GF-D8 (cell line): ENCODE measurements at places on chromosomes 4 and X.

DNA sequence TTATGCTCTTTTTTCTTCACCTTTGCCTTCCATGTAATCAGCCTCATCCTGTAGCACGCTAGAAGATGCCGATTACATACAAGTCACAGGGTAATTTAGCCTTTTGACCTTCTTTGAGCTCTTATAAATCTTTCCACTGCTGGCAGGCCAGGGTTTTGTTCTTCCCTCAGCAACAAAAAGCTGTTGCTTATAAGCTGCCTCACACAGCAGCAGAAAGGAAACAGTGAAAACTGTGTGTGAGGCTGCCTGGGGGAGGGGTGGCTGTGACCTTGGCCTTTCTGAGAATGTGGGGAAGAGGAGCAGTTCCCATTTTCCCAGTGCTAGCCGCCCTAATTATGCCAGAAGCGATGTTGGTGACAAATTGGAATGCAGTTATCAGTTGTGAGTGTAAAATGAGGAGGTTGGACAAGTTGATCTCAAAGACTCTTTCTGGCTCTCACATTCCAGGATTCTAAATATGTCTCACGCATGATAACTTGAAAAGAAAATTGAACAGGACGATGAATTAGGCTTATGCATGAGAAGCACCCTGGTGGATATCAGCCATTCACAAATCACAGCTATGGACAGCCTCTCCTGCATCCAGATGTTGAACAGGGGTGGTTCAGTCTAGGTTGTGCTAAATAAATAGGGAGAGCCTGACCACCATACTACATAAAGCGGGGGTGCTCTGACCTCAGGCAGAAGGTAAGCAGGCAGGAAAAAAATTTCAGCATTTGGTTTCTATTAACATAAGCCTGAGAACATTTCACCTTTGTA lies 25.7 kb downstream of the SLITRK2 start:
- no peak for DNase-seq

- DNase-seq: peak; percentile 31
These were observed 35.4 kb upstream of the HPSE start for GRCh38 chr4:83369831-83370639.

GRCh38 chr4:100839712-100840111 lies 321.9 kb upstream of the EMCN start:
- DNase-seq: no peak

DNA sequence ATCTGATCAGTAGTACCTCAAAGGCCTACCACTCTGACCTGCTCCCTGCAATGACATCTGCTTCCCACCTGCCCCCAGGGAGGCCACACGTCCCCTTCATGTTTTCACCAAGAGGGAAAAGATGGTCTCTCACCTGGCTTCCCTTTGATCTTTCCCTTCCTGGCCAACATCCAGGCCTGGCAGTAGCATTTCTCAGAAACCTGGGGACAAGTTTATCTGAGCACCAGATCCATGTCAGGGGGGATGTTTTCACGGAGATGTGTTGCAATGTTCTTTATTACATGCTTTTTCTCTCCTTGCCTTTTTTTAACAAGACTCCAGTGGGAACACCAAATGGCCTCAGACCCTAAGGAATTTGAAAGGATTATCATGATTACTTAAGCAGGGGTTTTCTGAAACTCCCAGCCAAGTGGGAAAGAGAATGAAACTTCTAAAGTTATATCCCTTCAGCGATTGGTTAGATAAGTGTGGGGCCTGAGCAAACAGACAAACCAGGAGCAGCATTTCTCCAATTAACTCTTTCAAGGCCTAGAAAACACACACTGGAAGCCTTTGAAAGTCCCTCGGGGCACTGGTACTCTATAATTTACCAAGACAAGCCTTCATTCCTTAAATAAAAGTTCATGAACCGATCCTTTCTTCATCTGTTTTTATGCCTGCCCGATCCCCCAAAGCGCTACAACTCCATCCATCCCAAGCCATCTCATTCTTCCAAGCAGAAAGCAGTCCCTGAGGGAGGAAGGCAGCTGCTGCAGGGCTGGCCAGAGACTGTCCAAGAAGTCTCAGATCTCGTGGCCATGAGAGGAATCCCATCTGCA lies 94.1 kb downstream of the BCOR start:
- DNase-seq: no peak

DNA sequence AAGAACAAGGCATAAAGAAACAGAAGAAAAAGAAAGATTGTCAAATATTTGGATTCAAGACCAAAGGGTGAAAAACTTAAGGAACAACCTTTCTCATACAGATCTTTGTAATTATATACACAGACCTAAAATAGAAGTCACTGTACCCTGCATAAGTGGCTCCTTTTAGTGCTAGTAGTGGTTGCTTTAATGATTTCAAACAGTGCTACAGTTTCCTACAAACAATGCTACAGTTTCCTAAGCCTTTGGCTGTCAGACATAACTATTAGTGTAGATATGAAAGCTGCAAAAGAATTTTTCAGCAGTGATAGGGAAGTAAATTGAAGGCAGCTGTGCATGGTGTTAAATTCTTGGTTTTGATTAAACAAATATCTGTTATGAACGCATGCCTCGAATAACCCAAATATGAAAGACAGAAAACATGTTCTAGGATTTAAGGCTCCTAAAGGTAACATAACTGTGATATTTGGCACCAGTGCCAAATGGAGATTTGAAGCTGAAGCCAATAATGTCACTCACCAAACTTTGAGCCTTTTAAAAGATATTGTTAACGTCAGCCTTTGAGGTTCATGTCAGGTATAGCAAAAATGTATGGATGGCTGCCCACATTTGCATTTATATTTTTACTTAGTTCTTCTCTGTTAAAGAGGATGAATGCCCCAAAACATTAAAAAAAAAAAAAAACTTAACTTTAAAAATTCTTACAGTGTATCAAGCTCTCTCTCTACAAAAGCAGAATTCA lies 36.6 kb downstream of the SMARCAD1 start:
- no peak for DNase-seq

DNA sequence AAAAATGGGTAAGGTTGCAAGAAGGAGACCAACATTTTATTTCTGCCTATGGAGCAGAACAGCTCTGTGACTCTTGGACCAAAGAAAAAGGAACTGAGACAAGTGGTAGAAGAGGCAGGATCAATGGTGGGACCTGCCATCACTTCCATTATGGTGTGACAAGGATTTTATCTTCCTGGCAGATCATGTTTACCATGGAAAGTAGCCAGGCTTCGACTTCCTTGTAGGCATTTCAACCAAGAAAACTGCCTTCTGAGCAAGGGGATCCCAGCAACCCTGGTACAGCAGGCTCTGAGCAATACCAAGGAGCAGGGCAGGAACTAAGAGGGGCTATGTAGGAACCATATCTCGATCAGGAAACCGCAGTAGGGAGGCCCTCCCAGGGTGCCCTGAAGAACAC lies 317.4 kb downstream of the IQCM start:
- DNase-seq: no peak

GRCh38 chr4:62835631-62836030 lies 1573.6 kb downstream of the TECRL start:
- no peak for DNase-seq

GRCh38 chrX:120456973-120457372 lies 12.1 kb downstream of the LAMP2 start:
- DNase-seq: peak; percentile 73

- no peak for DNase-seq
These were observed 10.2 kb upstream of the CXCL13 start for GRCh38 chr4:77595364-77595973.

DNA sequence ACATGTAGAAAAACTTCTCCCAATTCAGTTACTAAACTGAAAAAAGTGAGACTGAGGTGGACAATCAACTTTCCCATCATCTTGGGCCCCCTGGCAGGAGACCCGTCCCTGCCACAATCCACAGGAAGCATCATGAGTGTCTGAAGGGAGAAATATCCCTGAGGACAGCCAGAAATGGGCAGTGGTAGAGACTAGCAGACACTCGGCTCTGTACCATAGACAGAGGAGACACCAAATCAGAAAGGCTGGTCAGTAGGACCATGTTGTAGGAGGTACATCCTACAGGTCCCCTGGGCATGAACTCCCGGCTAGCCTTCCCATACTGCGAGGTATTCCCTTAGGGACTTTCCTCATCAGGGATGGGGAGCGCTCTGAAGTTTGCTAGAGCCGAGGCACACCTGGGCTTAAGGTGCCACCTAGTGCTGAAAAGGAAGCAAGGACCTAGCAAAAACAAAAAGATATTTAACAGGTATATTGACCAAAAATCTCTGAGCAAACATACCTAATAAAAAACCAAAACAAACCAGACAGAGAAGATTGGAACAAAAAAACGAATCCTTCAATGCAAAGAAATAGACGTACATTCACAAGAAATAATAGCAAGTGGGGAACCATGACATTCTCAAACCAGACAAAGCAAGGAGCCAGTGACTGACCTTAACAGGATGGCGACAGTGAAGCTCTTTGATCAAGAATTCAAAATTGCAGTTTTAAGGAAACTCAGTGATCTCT lies 55.6 kb downstream of the HAUS3 start:
- no peak for DNase-seq

DNA sequence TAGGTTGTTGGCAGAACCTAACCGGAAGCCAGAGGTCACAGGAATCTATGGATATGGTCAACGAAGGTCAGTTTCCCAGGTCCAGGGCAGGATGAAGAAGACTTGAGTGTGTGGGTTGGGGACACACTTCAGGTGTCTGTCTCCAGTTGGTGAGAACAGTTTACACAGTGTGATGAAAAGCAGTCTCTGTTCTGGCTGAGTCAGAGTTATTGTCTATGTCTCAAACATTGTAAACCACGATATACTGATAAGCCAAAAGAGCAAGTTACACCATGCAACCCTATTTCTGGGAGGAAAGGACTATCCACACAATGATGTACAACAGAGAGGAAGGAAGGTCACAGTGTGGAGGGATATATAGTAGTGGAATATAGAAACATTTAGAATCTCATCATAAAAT lies 187.1 kb upstream of the C1QTNF7 start:
- no peak for DNase-seq

- DNase-seq: no peak
These were observed 115.0 kb downstream of the SHROOM4 start for GRCh38 chrX:50698944-50699343.

DNA sequence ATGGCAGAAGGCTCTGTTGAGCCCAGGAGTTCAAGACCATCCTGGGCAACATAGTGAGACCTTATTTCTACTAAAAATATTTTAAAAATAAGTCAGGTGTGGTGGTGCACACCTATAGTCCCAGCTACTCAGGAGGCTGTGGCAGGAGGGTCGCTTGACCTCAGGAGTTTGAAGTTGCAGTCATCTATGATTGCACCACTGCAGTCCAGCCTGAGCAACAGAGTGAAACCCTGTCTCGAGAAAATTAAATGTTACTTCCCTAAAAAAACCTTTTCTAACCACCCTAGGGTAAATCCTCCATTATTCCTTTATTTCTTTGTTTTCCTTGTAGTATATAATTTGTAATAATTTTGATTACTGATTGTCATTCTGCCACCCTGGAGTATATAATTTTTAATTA lies 7.9 kb downstream of the FAM200B start:
- peak; percentile 73 for DNase-seq

DNA sequence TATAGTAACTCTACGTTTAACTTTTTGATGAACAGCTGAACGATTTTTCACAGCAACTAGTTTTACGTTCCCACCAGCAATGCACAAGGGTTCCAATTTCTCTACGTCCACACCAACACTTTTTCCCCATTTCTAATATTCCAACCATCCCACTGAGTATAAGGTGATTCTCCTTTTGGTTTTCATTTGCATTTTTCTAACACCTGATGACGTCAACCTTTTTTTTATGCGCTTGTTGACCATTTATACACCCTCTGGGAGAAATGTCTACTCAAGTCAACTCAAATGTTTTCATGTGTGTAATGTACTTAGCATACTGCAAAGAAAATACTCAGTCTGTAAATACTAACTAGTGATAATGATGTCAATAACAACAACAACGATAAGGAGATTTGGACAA lies 177.2 kb upstream of the TENM3 start:
- DNase-seq: no peak

GRCh38 chrX:41116948-41117347 lies 31.7 kb downstream of the USP9X start:
- DNase-seq: no peak

- no peak for DNase-seq
These were observed 2.3 kb downstream of the SNCA start for GRCh38 chr4:89834486-89835209.

- DNase-seq: no peak
These were observed 12.8 kb downstream of the CYP4V2 start for GRCh38 chr4:186204103-186204559.

GRCh38 chrX:111877681-111878080 lies 1.7 kb downstream of the TRPC5OS start:
- no peak for DNase-seq

DNA sequence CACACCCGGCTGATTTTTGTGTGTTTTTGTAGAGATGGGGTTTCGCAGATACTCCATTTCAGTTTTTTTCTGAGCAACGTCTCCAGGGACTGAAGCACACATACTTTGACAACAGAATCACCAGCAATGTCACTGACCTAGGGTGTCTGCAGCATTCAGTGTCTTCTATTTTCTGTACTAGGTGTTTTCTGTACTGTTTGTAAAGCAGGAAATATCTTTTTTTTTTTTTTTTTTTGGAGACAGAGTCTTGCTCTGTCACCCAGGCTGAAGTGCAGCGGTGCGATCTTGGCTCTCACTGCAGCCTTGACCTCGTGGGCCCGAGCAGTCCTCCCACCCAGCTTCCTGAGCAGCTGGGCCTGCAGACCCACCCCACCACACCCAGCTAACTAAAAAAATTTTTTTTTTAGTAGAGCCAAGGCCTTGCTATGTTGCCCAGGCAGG lies 8.9 kb downstream of the ADD1 start:
- peak; percentile 40 for DNase-seq

DNA sequence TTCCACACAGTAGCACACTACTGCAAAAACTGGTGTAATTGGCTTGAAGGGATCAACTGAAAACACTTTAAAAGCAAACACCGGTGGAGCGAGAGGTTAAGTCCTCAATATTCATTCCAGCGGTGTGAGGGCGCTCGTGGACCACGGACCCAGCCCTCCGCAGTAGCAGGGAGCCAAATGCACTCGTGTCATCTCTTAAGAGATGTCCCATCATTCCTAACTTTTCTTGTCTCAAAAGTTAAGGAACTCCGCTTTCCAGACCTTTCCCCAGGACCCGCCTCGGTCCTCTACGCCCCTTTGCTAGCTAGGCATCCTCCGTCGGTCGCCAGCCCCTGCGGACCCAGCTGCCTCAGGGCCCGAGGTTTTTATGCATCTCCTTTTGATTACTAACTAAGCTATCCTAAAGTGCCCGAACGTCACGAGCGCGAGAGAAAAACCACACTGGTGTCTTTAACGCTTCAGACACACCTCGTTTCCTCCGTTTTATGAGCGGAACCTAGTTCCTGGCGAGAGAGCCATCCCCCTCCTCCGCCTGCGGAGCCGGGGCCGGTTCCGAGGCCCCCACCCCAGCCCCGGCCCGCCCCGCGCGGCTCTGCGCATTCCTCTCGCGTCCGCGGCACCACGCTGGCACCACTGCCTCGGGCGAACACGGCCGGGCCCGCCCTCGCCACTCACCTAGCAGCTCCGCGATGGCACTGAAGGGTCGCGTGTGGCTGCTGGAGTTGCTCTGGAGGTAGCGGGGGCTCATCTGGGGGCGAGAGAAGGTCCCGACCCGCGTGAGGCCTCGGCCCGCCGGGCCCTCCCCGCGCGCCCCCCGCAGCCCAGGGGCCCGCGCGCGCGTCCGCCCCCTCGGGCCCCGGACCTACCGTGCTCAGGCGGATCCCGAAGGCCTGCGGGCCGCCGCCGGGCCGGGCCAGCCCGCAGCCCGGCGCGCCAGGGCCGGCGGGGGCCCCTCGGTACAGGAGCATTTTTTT lies 723 bp downstream of the MORC4 start:
- no peak for DNase-seq
